ENCODE measurements at places on chromosomes 7 and 10.

DNA sequence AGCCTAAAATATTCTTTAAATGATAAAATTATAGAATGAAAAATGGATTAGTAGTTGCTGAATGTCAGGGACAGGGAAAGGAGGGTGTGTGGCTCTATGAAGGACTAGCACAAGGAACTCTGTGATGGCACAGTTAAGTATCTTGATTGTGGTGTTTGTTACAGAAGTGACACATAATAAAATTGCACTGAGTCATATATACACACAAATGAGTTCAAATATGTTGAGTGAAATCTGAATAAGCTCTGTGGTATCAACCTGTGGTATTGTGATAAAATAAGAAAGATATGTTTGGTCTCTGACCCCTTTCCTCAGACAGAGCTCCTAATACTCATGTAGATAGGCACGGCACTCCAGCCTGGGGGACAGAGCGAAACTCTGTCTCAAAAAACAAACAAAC, 181.5 kb upstream of the TRIM24 start:
- no peak for DNase-seq

- DNase-seq: no peak
Measured at GRCh38 chr7:117205873-117206272, 117.0 kb downstream of the WNT2 start.

DNA sequence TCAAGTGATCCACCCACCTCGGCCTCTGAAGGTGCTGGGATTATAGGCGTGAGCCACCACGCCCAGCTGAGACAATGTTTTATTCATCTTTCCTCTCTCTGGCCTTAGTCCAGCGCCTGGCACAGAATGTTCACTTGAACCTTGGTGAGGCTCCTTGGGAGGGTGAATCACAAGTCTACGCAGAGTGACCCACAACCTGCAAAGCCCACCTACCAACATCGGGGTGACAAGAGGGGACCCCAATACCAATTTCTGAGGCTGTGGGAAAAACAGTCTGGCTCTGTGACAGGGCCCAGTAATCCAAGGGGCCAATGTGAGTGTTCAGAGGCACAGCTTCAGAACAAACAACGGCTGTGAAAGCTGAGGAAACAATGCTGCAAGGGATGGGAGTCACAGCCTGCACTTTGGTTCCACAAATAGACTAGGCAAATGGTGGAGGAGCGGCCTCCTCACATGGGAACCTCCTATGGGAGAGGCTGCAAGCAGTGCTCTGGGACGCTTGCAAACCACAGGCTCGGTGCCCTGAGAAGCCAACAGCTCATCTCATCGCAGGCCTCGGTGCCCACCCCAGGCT, 5.6 kb upstream of the MALSU1 start:
- no peak for DNase-seq

GRCh38 chr7:26349005-26349915, 57.6 kb downstream of the SNX10 start:
- no peak for DNase-seq

GRCh38 chr7:55593172-55593514, 20.8 kb upstream of the VOPP1 start:
- no peak for DNase-seq

GRCh38 chr7:143849785-143850479, 52.0 kb downstream of the TCAF1 start:
- no peak for DNase-seq

- no peak for DNase-seq
Measured at GRCh38 chr7:48130658-48131108, 40.6 kb upstream of the ABCA13 start.
